NCI-H526 treated with DMSO at 0.1 percent for 48 hours (cell line): ENCODE measurements at places on chromosomes 4 and X.
A peak's percentile ranks its signal among the peaks of the same experiment; 100 is the strongest.

- DNase-seq: no peak
Measured at GRCh38 chr4:147340111-147340510, 140.8 kb upstream of the EDNRA start.

DNA sequence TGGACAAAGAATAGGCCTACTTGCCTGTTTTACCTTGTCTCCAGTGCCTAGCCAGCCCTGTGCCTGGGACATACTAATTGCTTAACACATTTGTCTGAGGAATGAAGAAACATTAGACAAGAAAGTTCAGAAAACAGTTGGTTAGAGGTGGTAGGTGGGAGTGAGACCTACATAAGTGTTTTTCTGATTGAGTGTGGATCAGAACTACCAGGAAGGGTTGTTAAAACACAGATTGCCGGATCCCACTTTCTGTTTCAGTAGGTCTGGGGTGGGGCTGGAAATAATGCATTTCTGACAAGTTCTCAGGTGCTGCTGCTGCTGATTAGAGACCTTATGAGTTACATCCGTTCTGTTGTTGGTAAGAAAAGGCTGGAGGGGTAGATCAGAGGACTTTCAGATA lies 5.7 kb upstream of the JADE1 start:
- no peak for DNase-seq

DNA sequence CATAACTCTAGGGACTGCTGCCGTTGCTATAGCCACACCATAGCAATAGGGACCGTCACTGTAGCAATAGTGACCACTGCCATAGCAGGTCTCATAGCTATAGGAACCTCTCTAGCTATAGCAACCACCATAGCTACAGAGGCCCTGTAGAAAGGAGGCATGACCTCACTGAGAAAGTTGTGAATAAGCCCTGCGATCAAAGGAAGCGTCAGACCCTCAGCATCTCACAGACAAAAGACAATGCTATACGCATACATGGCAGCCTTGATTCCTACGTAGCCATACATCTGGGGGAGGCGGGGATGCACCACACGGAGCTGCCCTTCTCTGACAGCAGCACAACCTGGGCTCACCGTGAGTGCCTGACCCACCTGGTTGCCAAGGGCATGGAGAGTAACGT lies 88.5 kb downstream of the MTMR1 start:
- DNase-seq: no peak

- no peak for DNase-seq
Measured at GRCh38 chr4:124806403-124806802, 93.9 kb upstream of the ANKRD50 start.

DNA sequence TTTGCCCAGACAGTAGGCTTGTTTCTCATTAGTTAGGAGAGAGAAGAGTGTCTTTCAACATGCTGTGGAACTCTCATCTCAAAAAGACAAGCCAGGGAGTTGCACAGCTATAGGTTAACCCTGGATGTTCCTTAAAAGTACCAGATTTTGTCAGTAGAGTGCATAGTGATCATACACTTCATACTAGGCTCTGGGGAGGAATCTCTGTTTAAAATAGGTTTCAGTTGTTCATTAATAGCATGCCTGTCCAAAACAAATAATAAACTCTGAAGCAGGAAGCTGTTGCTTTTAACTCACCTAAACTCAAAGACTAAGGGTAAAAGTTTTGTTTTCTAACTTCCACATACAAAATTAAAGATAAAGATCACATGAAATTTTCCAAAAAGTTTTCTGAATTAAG lies 1948.4 kb downstream of the C4orf33 start:
- DNase-seq: no peak

- no peak for DNase-seq
Measured at GRCh38 chr4:40247350-40247749, 50.5 kb downstream of the RHOH start.

GRCh38 chr4:89256203-89256800 lies 51.3 kb downstream of the GPRIN3 start:
- no peak for DNase-seq

DNA sequence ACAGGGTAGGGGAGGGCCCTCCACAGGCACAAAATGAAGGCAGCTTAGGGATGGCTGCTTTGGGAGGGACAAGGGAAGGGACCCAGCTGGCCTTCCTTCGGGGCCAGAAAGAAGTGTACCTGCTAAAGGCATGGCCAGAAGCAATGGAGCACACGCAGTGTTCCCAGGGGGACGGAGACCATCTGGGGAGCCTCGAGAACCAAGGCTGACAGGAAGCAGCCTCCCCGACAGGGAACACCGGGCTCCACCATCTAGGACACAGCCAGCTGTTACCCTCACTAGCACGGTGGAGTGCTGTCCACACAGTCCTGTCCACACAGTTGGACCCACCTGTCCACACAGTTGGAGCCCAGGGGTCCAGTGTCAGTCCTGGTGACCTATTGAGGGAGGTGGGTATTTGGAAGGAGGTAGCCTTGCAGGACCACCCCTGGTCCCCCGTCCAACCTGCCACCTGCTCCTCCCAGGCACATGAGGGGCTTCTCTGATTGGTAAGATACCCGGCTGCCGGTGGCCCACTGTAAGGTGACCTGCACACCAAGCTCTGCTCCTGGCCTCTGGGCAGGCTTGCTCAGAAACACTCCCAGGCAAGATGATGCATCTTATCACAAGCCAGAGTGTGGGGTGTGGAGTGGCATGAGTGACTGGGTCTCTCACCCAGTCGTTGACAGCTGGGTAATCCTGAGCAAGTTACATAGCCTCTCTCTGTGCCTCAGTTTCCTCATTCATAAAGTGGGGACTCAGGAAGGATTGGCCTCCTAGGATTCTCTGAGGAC lies 20.5 kb upstream of the AFAP1 start:
- DNase-seq: no peak

GRCh38 chr4:4874254-4874653 lies 14.8 kb downstream of the MSX1 start:
- no peak for DNase-seq

GRCh38 chrX:69285881-69286564 lies 120.8 kb upstream of the PJA1 start:
- no peak for DNase-seq

DNA sequence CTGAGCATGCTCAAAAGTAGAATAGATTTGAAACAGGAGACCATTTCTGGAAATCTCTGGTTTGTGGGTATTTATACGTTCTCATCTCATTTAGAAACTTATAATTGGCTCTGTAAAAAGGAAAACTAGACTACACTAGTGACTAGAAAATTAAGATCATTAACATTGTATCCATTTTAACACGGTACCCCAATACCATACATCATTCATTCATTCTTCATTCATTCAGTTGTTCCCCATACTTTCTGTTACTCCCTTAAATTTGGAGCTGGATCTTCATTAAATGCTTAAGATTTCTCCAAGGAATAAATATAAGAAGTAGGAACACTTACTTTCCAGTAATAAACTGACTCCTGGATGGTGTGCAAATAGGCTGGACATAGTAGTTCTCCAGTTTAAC lies 1.3 kb downstream of the ARSJ start:
- no peak for DNase-seq

DNA sequence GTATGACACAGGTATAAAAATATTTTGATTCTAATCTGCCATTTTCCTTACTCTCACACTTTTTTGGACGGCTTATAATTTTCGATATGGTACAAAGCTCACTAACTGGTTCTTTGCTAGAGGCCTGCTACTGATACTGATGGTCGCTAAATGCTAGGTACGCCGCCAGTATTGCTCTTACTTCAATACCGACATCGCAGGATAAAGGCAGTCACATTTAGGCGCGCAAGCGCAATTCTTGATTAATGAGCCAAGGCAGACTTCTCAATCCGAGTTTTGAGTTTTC lies 557 bp upstream of the USP38 start:
- DNase-seq: peak; percentile 87

DNA sequence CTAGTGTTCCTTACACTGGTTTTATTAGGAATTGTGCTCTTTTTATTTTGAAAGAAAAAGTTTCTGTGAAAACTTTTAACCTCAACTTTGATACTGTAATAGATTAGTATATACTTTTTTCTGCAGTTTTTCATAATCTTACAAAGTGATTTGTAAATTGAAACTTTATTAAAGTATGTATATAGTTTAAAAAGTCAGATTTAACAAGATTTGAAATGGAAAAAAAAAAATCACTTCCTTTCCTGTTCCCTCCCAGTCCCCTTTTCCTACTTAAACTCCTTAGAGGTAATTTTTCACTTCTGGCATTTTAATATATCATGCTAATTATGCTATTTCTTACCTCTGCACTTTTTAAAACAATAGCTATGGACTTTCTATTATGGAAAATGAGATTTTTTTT lies 49.3 kb downstream of the PAQR3 start:
- no peak for DNase-seq

- DNase-seq: no peak
Measured at GRCh38 chr4:124123721-124124120, 588.8 kb downstream of the ANKRD50 start.

DNA sequence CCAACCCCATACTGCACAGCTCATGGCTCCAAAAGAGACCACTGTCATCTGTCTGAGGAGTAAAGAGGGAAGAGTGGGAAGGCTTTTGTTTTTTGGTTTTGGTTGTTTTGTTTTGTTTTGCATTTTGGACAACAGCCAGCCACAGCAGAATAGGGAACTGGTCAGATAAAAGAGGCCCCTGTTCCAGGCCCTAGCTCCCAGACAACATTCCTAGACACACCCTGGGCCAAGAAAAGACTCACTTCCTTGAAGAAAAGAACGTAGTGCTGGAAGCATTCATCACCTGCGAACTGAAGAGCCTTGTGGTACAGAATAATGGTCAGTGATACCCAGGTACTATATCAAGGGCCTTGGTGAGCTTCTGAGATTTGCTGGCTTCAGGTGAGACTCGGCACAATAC lies 619.4 kb upstream of the SPANXN1 start:
- no peak for DNase-seq

- no peak for DNase-seq
Measured at GRCh38 chr4:101970547-101971155, 180.1 kb downstream of the BANK1 start.

DNA sequence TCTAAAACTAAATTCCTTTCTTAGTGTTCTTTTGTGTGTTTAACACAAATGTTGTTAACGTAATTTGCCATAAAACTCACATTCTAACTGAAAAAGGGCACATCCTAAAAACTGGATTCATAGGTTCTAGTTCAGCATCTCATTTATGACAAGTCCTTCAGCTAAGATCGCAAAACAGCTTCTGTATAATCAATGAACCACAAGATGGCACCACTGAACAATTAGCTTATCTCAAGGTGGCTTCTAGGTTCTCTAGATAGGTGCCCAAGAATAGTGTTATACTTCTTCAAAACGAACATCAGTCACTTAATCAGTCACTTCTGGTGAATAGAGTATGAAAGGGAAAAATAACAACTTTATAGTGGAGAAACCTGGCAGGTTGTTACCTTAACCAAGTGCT lies 54.3 kb downstream of the NRK start:
- peak; percentile 6 for DNase-seq

GRCh38 chrX:16619024-16619423 lies 30.9 kb upstream of the S100G start:
- no peak for DNase-seq
